ENCODE measurements at places on chromosomes 3 and 15.
A peak's percentile ranks its signal among the peaks of the same experiment; 100 is the strongest.

DNA sequence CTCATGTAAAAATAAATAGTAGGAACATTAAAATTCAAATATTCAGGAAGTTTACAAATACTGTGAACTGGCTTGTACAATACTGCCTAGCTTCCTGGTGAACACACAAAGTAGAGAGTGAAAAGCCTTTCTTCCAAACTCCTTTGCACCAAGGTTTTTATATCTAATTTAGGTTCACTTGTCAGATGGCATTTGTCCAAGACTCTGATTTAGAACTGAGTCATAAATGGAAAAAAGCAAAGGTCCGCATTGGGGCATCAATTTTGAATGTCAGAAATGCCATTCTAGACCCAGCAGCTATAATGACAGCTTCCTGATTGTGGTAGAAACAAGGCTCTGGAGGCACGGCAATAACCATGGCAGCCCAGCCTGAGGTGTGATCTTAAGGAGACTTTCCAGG lies 160.7 kb downstream of the PDE8A start:
- DNase-seq = no peak

GRCh38 chr15:56950979-56951378 lies 32.5 kb downstream of the TCF12 start:
- DNase-seq = no peak

GRCh38 chr3:112376992-112377391 lies 44.0 kb downstream of the CD200 start:
- no peak for DNase-seq

DNA sequence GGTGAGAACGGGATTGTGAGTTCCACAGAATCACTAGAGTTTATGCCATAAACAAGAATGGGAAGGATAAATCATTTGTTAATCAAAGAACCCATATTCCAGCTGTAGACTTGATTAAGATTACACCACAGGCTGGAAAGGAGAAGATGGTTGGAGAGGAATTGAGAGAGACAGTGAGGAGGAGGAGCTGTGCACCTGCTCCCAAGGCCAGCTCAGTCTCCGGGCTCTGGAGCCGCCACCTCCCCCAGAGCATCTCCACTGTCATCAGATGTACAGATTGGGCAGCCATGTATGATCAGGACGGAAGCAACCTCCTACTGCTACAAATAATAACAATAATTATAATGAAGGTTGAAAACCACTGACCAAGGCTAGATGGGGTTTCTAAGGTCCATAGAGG lies 170.0 kb downstream of the MINAR1 start:
- DNase-seq = no peak

DNA sequence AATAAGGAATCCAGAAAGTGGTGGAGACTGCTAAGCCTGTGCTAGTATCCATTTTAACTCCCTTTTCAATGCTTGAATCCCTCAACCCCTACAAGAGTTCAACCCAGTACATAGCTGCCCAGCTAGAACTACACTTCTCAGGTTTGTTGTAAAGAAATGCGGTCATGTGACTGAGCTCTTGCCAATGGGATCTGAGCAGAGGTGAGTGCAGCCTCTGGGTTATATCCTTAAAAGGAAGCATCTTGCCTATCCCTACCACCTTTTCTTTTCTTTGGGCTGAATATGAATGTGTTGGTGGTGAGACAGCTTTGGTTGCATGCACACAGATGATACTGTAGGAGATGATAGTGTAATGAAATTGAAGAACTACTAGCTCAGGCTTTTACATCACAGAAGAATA lies 139.7 kb downstream of the CADPS start:
- no peak for DNase-seq

- no peak for DNase-seq
These were observed 182.4 kb upstream of the CHRNA7 start for GRCh38 chr15:31847961-31848360.

GRCh38 chr3:115385774-115386730 lies 237.3 kb upstream of the GAP43 start:
- DNase-seq = no peak

GRCh38 chr3:101867511-101867910 lies 18.2 kb downstream of the NFKBIZ start:
- DNase-seq = no peak

- no peak for DNase-seq
These were observed 29.2 kb downstream of the MAGEF1 start for GRCh38 chr3:184682671-184683070.

DNA sequence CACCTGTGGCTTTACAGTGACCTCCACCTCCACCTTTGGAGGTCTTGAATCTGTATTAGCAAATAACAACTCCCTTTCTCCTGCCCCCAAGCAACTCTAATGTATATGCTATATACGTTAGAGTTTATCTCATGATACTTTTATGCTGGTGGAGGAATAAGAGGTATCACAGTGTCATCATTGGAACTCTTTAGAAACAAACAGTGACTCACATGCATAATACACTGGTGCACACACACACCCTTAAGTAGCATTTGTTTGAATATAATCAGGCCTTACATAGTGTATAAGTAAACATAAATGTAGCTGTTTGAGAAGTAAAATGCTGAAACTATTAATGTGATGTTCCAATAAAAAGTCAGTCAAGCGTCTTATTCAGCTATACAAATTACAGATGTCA lies 280.2 kb upstream of the C2CD4B start:
- DNase-seq = no peak

- DNase-seq = no peak
These were observed 129.1 kb upstream of the TGFBR2 start for GRCh38 chr3:30477149-30477921.

GRCh38 chr3:123159926-123160635 lies 41.7 kb upstream of the SEC22A start:
- no peak for DNase-seq

- DNase-seq = no peak
These were observed 41.0 kb upstream of the MANF start for GRCh38 chr3:51343918-51344687.

GRCh38 chr3:25483456-25483855 lies 55.4 kb downstream of the RARB start:
- no peak for DNase-seq

DNA sequence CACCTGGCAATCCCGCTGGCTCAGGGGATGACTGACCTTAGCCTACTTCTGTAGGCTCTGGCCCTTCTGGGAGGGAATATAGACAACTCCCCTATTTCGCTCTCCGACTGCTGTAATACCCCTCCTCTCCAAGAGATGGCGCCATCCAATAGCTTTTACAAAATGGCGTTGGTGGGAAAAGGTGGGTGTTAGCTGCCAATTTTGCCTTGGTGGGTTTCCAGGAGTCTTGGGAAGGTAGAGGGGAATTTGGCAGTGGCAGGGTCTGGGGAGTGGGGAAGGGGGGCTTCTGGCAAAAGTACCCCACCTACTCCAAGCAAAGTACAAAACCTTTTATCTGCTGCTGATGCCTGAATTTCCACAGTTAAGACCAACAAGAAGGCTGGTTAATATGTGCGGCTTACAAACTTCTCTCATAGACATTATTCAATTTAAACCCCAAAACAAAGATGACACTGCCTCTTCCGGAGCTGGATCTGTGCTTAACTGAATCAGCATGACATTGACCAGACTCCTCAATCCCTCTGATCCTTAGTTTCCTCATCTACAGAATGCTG lies 62.1 kb downstream of the RASGRF1 start:
- peak; percentile 26 for DNase-seq

DNA sequence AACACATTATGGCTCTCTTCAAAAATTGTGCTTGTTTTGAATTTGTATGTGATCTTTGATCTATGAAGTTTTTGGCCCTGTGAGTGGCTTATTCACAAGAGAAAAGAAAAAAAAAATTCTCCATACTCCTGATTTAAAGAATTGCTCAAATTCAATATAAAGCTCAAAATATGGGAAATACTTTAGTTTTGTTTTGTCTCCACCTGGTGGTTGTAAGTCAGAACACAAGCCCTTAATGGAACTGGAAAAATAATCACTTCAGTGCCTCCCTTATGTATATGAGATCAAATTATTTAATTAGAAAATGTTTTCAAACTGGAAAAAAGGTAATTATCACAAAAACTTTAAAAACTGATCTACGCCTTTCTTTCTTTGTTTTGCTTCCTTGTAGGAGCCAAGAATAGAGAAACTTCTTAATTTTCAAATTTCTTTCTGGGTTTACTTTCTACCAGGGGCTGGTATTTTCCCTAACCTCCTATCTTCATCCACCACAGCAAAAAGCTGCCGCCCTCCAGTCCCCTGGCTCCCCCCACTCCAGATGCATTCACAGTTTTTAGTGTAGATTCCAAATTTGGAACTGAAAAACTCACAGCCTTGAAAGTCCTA lies 50.6 kb downstream of the SERP1 start:
- no peak for DNase-seq

GRCh38 chr3:11600501-11601282 lies 43.0 kb downstream of the VGLL4 start:
- no peak for DNase-seq

DNA sequence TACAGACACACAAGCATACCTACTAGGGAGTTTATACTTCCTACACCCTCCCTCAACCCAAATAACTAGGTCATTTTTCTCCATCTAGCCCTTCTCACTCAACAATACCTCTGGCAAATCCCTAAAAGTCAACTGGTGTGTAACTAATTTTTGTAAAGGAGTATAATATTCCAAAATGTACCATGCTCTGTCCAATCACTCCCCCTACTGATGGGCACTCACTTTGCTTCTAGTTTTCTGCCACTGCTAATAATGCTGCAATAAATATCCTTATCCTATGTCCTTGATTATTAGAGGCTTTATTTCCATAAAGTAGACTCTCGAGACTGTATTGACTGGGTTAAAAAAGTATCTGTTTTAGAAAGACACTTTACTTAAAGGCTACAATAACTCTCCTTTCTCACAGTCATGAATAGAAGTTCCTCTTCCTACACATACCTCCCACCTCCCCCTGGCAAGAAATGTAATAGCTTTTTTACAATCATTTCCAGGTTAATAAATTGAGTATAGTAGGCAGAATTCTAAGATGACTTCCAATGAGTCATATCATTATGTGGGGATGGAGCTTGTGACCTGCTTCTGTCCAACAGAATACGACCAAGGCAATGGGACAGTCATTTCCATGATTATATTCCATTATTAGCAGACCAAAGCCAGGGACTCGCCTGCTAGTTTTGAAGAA lies 30.0 kb downstream of the SHQ1 start:
- no peak for DNase-seq

GRCh38 chr15:90187257-90187868 lies 13.8 kb upstream of the SEMA4B start:
- DNase-seq = no peak

GRCh38 chr3:44513513-44513912 lies 36.0 kb upstream of the ZNF445 start:
- DNase-seq = no peak

- DNase-seq = no peak
These were observed 80.0 kb upstream of the SEC13 start for GRCh38 chr3:10400749-10401495.

- DNase-seq = no peak
These were observed 92.0 kb downstream of the ALCAM start for GRCh38 chr3:105458518-105459215.

- DNase-seq = no peak
These were observed 22.3 kb downstream of the FANCD2OS start for GRCh38 chr3:10085738-10086137.

- no peak for DNase-seq
These were observed 16.4 kb upstream of the SLC35G2 start for GRCh38 chr3:136802481-136802996.

- DNase-seq = no peak
These were observed 60.1 kb downstream of the PXYLP1 start for GRCh38 chr3:141291559-141292355.

GRCh38 chr3:8380904-8381704 lies 120.5 kb upstream of the LMCD1 start:
- no peak for DNase-seq

- DNase-seq = no peak
These were observed 115.9 kb downstream of the VPS8 start for GRCh38 chr3:184927796-184928315.

DNA sequence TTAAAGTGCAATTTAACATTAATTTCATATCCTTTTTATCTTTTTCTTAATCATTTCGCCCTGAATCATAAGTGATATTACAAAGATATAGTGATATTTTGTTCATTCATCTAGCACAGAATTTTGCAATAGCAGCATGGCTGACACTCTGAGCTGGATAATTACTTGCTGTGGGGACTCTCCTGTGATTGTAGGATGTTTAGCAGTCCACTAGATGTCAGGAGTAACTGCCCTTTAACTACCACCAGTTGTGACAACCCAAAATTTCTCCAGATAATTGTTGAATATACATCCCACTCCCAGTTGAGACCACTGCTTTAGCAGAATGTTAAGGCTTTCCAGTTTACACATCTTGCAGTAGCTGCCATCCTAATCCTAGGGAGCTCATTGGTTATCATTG lies 196.8 kb upstream of the MBNL1 start:
- DNase-seq = no peak
